ENCODE measurements at places on chromosomes 3 and 15. TPM values are rescaled to one million over a fixed set of nuclear protein-coding genes. Genes with fewer than 3 reads are reported as not detected.

HTR3E gene
- total RNA-seq = not detected

HTR3C gene
- not detected for total RNA-seq

SNX22 gene
- 12.4 TPM for total RNA-seq

CD96 gene
- total RNA-seq = 0.55 TPM

MYH15 gene
- 0.08 TPM for total RNA-seq

GOLGA8O gene
- total RNA-seq = not detected

ZDHHC23 gene
- 2.0 TPM for total RNA-seq

DNA sequence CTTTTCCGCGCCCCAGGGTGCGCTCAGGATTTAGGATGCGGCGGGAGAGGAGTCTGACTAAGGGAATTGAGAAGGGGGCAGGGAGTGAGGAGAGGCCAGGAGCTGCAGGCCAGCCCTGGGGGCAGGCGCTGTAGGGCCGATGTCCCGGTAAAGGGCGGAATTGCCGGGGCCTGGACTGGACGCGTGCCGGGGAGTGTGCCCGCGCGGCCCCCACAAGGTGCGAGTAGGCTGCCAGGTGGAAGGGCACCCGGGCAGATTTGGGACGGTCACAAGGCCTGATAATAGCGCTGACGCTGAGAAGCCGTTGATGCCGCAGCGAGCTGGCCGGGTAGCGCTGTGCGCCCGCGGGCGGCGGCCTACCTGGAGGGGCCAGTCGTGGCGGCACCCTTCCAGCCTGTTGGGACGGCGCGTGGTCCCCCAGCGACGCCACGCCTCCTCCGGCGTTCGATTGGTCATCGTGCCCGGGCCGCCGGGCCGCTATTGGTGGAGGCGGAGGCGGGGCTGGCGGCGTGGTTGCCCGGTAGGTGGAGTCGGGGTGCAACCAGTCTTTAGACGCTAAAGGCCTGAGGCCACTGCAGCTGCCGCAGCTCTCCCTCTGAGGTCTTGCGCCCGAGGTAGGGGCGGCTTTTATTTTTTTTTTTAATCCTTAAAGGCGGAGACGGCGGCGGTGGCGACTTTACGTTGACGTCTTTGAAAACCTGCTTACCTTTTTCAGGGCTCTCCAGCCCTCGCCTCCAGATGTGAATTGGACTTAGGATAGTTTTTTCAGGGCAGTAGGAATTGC, 903 bp downstream of the SLC25A38 start:
- peaks cover under 1% of the 10 kb centered on the region for H3K36me3 ChIP-seq
- H3K27ac ChIP-seq = peak overlapping the region; percentile 90
- no peaks in the 10 kb centered on the region for H3K27me3 ChIP-seq
- H3K4me1 ChIP-seq = no peaks in the 10 kb centered on the region
- peak overlapping the region; percentile 91 for H3K4me3 ChIP-seq

- no peak overlapping the region for H3K4me3 ChIP-seq
- no peaks in the 10 kb centered on the region for H3K4me1 ChIP-seq
- no peaks in the 10 kb centered on the region for H3K27me3 ChIP-seq
- no peak overlapping the region for H3K27ac ChIP-seq
These were observed 117.5 kb upstream of the PROK2 start for GRCh38 chr3:71902258-71903111.

DNA sequence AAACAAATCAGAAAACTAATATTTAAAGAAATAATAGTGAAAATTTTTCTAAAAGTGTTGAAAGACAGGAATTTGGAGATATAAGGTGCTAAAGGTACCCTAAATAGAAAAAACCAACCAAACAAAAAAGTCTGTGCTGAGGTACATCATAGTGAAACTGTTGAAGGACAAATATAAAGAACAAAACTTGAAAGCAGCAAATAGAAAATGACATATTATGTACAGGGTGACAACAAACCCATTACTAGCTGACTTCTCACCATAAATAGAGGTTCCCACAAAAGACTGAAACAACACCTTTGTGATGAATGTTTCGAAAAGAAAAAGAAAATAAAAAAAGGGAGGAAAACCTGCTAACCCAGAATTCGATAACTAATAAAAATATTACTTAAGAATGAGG, 502.5 kb upstream of the NECTIN3 start:
- H3K4me3 ChIP-seq = no peak overlapping the region
- no peak for DNase-seq
- H3K27ac ChIP-seq = no peak overlapping the region
- H3K27me3 ChIP-seq = no peaks in the 10 kb centered on the region

DNA sequence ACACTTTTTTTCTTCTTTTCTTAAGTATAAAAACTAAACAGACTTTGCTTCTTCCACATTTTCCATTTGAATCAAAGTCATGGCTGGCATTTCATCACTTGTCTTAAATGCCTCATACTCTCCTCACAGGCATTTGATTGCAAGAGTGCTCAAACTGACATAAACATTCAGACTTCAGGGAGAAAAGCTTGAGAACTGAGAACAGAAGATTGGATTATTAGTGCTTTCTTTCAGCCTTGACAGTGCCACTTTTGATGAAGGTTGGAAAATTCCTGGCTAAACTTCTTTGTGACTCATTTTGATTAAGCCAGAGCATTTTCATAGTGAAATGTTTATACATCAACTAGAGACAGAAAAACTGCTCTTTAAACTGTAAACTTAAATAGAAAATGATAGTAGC, 544.4 kb downstream of the DIPK2A start:
- H3K27me3 ChIP-seq = no peaks in the 10 kb centered on the region
- no peak overlapping the region for H3K27ac ChIP-seq
- no peak for DNase-seq
- no peak overlapping the region for H3K4me3 ChIP-seq
- H3K36me3 ChIP-seq = no peaks in the 10 kb centered on the region

DNA sequence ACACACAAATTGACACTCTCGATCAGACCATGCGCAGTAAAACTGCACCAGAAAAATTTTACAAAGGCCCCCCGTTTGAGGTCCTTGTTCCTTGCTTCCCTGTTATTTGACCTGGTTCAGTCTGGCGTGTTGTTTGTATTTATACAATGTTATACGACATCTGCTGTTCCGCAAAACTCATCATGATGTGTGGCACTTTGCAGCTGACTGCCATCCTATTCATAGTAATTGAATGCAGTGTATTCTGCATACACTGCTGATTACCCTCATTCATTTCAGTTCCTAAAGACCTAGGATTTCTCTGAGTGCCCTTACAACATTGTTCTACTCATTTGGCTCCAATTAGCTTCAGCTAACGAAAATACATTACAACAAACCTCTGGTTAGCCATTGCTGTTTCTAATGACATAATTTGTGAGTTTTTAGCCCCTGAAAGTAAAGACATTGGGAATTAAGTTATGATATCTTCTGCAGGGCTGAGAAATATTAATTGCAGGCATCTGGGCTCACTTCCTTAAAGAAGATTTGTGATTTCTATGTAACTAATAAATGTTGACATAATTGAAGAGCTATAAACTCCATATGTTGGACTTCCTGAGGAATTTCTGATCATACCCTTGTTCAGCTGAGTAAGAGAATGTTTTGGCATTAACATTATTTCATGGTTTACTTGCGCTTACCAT, 75.7 kb downstream of the C3orf38 start:
- DNase-seq = no peak
- H3K4me3 ChIP-seq = no peak overlapping the region
- no peaks in the 10 kb centered on the region for H3K4me1 ChIP-seq
- H3K36me3 ChIP-seq = no peaks in the 10 kb centered on the region
- no peak overlapping the region for H3K27ac ChIP-seq
- no peaks in the 10 kb centered on the region for H3K27me3 ChIP-seq

- peaks cover 24% of the 10 kb centered on the region for H3K4me1 ChIP-seq
- H3K27me3 ChIP-seq = no peaks in the 10 kb centered on the region
- no peaks in the 10 kb centered on the region for H3K36me3 ChIP-seq
These were observed 1.9 kb downstream of the SCAPER start for GRCh38 chr15:76903251-76903681.

DNA sequence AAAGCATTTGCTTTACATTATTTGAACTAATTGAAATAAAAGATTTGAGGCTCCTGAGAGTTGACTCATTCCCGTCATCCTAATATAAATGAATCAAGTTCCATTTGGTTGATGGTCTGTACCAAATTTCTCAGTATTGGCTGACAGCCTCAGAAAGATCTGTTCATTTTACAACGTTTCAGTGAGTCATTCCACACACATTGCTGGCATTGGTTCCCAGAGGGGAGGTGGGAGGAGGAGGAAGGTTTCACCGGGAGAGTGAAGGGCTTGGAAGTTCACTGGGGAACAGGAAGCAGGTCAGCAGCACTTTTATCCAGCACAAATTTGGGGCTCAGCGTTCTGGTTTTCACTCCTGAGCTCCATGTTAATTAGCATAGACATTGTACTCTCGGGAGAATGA, 176.7 kb upstream of the CADPS start:
- H3K4me1 ChIP-seq = no peaks in the 10 kb centered on the region
- H3K4me3 ChIP-seq = no peak overlapping the region
- no peaks in the 10 kb centered on the region for H3K27me3 ChIP-seq
- DNase-seq = no peak

DNA sequence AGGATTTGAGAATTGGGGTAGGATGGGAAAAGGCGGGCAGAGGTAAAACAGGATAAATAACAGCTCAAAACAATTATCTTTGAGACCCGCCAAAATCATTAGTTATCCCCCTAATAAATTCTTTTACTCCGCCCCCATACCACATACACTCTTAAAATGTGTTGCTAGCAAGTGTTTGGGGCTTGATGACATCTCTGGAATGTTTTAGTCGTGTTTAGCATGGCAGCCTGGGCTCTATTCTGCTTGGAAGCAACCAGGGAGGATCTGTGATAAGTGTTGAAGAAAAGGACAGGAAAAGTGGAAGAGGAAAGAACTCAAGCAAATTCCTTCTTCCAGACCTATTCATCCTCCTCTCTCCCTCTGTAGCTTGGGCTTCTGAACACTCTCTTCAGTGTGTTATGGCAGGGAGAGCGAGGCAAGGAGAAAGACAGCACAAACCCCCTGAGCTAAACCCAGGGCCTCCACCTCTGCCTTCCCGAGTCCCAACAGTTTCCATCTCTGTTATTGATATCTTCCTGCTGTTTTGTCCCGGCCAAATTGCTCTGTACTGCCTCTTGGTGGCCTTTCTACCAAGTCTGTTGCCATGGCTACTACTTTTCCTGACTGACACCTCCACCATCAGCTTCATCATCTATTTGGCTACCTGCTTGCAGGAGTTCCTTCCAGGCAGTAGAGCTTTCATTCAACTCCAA, 135.8 kb downstream of the RPL22L1 start:
- no peaks in the 10 kb centered on the region for H3K27me3 ChIP-seq
- no peak overlapping the region for H3K4me3 ChIP-seq
- no peak overlapping the region for H3K27ac ChIP-seq
- H3K4me1 ChIP-seq = no peaks in the 10 kb centered on the region
- no peak for DNase-seq
- H3K36me3 ChIP-seq = no peaks in the 10 kb centered on the region

DNA sequence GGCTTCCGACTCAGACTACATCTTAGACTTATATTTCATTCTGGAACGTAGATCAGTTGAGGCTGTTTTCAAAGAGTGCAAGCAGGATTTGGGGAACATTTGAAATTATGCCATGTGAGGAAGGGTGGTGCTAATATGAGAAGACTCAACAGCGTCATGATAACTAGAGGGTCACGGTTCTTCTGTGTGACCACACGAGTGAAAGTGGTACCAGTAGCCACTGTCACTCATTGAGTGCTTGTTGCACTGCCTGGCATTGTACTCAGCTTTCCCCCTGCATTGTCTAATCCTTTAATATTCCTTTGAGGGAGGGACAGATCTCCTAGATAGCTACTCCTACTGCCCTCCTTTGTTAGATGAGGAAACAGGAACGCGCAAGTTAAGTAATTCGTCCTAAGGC, 81.3 kb upstream of the PLXNA1 start:
- no peak overlapping the region for H3K4me3 ChIP-seq
- H3K27me3 ChIP-seq = no peaks in the 10 kb centered on the region
- no peak overlapping the region for H3K27ac ChIP-seq
- DNase-seq = no peak

GRCh38 chr3:115146032-115146417, 1.1 kb downstream of the ZBTB20 start:
- H3K4me1 ChIP-seq = peaks cover 24% of the 10 kb centered on the region
- peak; percentile 65 for DNase-seq
- no peaks in the 10 kb centered on the region for H3K27me3 ChIP-seq
- H3K27ac ChIP-seq = peak overlapping the region; percentile 99

GRCh38 chr3:15815696-15816095, 17.9 kb upstream of the ANKRD28 start:
- no peaks in the 10 kb centered on the region for H3K27me3 ChIP-seq
- no peaks in the 10 kb centered on the region for H3K4me1 ChIP-seq
- H3K4me3 ChIP-seq = no peak overlapping the region
- no peak overlapping the region for H3K27ac ChIP-seq
- DNase-seq = no peak

GRCh38 chr15:42020713-42021273, at the start of gene PLA2G4E:
PLA2G4E (minus strand) TSS chr15:42021042; CDS start chr15:42021030, 12 bp downstream.
- H3K36me3 ChIP-seq = no peaks in the 10 kb centered on the region
- H3K27ac ChIP-seq = no peak within 1 kb of the TSS
- H3K4me1 ChIP-seq = no peaks in the 10 kb centered on the region
- no peak for DNase-seq
- H3K27me3 ChIP-seq = no peaks in the 10 kb centered on the region

DNA sequence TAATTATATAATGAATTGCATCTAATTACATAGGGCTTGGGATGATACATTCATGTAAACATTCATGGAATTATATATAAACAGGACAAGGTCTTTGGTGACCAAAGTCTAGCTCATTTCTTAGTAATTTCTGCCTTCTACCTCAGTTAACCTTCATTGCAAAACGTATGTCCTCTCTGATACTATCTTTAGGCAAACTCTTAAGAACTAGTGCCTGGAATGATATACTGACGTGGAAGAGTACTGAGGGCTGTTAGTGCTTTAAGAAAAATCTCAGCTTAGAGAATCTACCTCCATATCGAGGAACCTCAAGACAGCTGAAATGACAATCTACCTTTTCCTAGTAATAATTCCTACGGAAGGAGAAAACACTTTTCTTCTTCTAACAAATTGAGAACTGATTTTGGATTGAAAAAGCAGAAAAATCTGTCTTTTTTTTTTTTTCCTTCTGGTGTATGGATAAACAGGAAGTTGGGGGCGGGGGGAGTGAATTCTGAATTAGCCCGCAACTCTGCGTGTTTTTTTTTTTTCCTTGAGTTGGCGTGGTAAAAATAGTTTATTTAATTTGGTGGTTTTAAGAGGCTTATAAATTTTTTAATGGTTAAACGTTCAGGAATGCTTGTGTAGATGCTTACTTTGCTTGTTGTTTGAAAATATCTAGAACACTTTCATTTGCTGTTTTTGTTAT, 43.2 kb downstream of the RARB start:
- DNase-seq = no peak
- H3K27ac ChIP-seq = no peak overlapping the region
- H3K27me3 ChIP-seq = no peaks in the 10 kb centered on the region
- no peak overlapping the region for H3K4me3 ChIP-seq
- H3K4me1 ChIP-seq = peaks cover 66% of the 10 kb centered on the region
- no peaks in the 10 kb centered on the region for H3K36me3 ChIP-seq

DNA sequence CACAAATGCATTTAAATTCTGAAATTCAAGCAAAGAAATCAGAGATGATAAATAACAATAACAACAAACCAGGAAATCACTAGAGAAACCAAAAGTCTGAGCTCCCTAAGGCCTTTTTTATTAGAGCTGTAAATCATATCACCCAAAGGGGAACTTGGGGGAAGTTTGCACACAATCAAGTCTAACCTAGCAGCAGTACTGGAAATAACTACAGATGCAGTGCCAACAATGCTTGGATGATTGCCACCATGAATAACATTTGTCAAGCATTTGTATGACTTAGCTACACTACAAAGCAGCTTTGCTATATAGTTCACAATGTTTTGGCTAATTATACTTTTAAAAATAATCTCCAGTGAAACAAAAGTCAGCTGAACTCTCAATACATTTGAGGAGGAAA, 27.8 kb downstream of the SHQ1 start:
- no peak overlapping the region for H3K4me3 ChIP-seq
- peak overlapping the region; percentile 62 for H3K27ac ChIP-seq
- no peaks in the 10 kb centered on the region for H3K27me3 ChIP-seq
- DNase-seq = no peak
- H3K4me1 ChIP-seq = no peaks in the 10 kb centered on the region
- H3K36me3 ChIP-seq = peaks cover 5% of the 10 kb centered on the region

Data from right atrium auricular region (tissue), 2 donors.